HT-29 (cell line): ENCODE measurements at places on chromosomes 5 and 9.

DNA sequence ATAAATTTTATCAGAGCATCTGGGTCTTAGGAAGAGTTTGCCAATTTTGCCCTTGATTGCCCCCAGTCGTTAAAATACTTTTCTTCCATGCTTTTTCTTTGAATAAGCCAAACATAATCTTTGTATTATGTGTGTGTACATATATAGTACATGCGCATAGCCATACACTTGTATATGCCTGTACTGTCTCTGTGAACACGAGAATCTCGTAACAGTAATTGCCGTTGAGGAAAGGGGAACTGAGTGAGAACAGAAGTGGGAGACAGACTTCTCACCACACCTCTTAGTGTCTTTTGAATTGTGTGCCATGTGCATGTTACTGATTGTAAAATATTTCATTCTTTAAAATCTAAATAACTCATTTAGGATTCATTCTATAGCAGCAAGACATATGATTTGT lies 79.6 kb upstream of the GRHPR start:
- no peak for DNase-seq

DNA sequence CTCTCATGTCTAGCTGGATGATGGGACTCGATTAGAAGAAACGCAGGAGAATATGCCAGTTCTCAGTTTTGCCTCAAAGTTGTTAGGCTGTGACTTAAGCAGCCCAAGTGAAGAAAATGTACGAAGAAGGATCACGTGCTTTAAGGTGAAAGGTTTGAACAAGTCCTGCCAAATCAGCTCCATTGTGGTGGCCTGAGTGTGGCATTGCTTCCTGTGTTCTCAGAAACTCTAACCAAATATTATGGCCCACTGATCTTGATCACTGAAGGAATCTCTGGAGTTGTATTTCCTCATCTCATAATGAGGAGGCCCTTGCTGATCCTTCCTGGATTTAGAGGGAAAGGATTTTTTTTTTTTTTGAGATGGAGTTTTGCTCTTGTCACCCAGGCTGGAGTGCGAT lies 44.0 kb downstream of the OTULIN start:
- DNase-seq: no peak

DNA sequence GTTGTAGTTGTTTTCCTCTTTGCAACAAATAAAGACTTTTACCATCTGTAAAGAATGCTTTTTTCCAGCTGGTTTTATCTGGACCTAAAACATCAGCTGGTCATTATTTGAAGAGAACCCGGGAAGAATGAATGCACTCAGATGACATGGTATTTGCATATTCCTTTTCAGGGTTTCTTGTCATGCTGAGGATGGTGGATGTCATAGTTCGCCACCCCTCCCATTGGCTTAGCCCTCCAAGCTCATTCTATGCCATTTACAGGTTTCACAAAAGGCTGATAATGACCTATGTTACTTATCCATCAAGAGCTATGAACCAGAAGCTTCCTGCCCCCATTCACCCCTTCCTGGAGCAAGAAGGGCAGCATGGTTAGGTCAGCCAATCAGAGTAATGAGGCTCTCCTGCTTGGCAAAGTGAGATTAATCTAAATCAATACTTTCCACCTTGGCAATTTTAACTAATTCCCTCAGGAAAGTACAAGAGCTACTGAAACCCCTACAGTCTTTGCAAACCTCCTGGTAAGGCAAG lies 440.5 kb upstream of the TLE4 start:
- DNase-seq: no peak

GRCh38 chr5:1889321-1890065 lies 6.8 kb upstream of the IRX4 start:
- no peak for DNase-seq

GRCh38 chr9:69549310-69550202 lies 122.6 kb downstream of the APBA1 start:
- peak; percentile 56 for DNase-seq

- DNase-seq: no peak
Measured at GRCh38 chr5:68270399-68270975, 54.9 kb downstream of the PIK3R1 start.

GRCh38 chr9:136086951-136087740 lies 7.9 kb downstream of the NACC2 start:
- DNase-seq: no peak

DNA sequence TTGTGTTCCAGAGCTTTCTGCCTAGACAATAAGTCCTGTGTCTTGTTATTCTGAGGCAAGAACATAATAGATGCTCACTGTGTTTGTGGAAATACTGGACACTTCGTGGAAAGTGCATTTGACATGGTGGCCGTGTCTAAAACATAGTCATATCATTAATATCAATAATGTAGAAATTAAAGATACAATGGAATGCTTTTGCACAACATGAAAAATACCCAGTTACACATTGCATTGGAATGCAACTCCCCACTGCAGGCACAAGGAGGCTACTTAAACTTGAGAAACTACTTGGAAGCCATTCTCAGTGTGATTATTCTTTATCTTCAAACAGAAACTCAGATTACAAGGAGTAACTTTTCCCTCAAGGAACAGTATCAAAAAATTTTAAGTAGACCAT lies 145.3 kb upstream of the ZNF462 start:
- no peak for DNase-seq

GRCh38 chr5:56737002-56737621 lies 78.2 kb upstream of the MAP3K1 start:
- peak; percentile 51 for DNase-seq
